Hematopoietic multipotent progenitor cell treated with erythropoietin and hydrocortisone succinate and interleukin-3 and kit ligand, for 8 days (in vitro differentiated cells): ENCODE measurements at places on chromosomes 1 and 21.

- no peak for DNase-seq
Measured at GRCh38 chr1:196684476-196684875, 32.6 kb downstream of the CFH start.

DNA sequence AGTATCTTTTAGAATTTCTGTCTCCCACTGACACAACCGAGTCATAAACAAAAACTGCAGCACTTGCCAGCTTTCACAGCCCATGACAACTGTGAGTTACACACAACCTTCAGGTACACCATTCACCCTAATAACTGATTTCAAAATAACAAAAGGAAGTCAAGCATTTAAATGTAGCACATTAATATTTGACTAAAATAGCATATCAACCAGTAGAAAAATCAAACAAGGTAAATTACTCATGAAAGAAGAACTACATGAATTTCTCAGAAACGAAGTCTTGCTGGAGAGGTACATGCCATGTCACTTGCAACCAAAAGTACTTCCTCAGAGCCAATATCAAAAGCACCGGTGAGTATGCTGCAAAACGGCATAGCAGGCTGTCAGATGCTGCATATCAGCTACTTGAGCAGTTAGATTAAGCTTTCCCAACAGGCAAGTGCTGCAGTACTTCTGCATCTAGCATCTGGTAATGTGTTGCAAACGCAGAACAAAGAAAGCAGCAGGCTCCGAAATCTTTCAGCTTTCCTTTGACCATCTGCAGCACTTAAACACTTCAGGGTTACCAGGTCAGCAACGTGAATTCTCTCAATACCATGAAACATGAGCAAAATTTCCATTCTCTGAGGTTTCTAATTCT, 223.2 kb downstream of the SMYD3 start:
- DNase-seq: peak; percentile 11

- DNase-seq: no peak
Measured at GRCh38 chr1:171595324-171595723, 26.7 kb upstream of the MYOCOS start.

- no peak for DNase-seq
Measured at GRCh38 chr1:25676488-25676887, 59.9 kb downstream of the MAN1C1 start.

- DNase-seq: no peak
Measured at GRCh38 chr1:223045164-223045957, 97.7 kb downstream of the TLR5 start.

GRCh38 chr1:175385316-175385715, 192.7 kb upstream of the KIAA0040 start:
- DNase-seq: no peak

DNA sequence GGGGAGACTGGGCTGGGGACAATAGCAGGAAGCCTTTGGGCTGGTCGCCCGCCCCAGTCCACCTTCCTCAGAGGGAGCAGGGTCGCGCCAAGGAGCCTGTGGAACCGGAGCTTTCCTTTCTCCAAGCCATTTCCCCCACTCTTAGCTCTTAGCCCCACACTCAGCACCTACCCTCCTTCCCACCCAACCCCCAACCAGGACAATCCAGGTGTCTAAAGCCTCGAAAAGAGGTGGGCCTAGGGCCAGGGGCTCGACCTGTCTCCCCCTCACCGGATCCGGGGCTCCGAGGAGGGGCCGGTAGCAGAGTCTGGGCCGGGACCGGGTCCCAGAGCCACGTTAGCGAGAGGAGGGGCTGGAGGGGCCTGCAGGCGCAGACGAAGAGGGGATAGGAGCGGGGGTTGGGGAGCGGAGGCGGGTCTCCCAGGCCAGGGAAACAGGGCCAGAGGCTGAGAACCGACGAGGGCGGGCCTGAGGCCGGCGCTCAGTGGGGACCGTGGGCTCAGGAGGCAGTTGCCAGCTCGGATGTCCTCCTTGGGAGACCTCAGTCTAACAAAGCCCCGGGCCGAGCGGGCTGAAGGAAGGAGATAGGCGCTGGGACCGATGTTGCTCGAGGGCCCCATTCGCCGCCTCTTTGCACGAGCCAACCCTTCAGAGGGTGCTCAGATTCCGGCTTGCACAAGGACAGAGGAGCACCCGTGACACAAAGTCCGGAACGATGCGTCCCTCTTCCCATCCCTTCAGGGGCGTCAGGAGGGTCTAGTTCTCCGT, 943 bp downstream of the SEMA6C start:
- peak; percentile 39 for DNase-seq

- DNase-seq: peak; percentile 38
Measured at GRCh38 chr1:20233394-20233793, 47.1 kb upstream of the PLA2G2C start.

- peak; percentile 20 for DNase-seq
Measured at GRCh38 chr1:54474310-54475251, 68.4 kb upstream of the SSBP3 start.
